ENCODE measurements at places on chromosomes 2 and 18. TPM values are rescaled to one million over a fixed set of nuclear protein-coding genes. Genes with fewer than 3 reads are reported as not detected.

The CDKL4 gene
- not detected for polyA plus RNA-seq

The STPG4 gene
- 0.60 TPM for polyA plus RNA-seq

The RTKN gene
- polyA plus RNA-seq, result 16.2 TPM

The DSG1 gene
- not detected for polyA plus RNA-seq

The CCDC195 gene
- polyA plus RNA-seq, result not detected

The BOLL gene
- not detected for polyA plus RNA-seq

The MLPH gene
- polyA plus RNA-seq, result 45.0 TPM

The CNTNAP5 gene
- polyA plus RNA-seq, result not detected

The MC2R gene
- polyA plus RNA-seq, result not detected

The INPP5D gene
- polyA plus RNA-seq, result 44.8 TPM

The XDH gene
- 30.1 TPM for polyA plus RNA-seq
